ENCODE measurements at places on chromosomes 5 and 9. TPM values are rescaled to one million over a fixed set of nuclear protein-coding genes. Genes with fewer than 3 reads are reported as not detected.

GRCh38 chr9:107584944-107585343, 95.4 kb upstream of the KLF4 start:
- no peaks in the 10 kb centered on the region for H3K27me3 ChIP-seq
- no peak overlapping the region for H3K4me3 ChIP-seq
- no peak for DNase-seq
- H3K36me3 ChIP-seq, result no peaks in the 10 kb centered on the region

GRCh38 chr5:52748590-52748989, 39.1 kb upstream of the ITGA1 start:
- H3K27me3 ChIP-seq, result no peaks in the 10 kb centered on the region
- DNase-seq, result no peak
- peaks cover 12% of the 10 kb centered on the region for H3K4me1 ChIP-seq
- no peak overlapping the region for H3K4me3 ChIP-seq
- no peaks in the 10 kb centered on the region for H3K36me3 ChIP-seq
- H3K27ac ChIP-seq, result no peak overlapping the region

- no peak overlapping the region for H3K27ac ChIP-seq
- H3K36me3 ChIP-seq, result no peaks in the 10 kb centered on the region
- no peak overlapping the region for H3K4me3 ChIP-seq
- H3K27me3 ChIP-seq, result no peaks in the 10 kb centered on the region
- no peaks in the 10 kb centered on the region for H3K4me1 ChIP-seq
Observed at GRCh38 chr5:61969347-61969746, 336.7 kb upstream of the KIF2A start.

DNA sequence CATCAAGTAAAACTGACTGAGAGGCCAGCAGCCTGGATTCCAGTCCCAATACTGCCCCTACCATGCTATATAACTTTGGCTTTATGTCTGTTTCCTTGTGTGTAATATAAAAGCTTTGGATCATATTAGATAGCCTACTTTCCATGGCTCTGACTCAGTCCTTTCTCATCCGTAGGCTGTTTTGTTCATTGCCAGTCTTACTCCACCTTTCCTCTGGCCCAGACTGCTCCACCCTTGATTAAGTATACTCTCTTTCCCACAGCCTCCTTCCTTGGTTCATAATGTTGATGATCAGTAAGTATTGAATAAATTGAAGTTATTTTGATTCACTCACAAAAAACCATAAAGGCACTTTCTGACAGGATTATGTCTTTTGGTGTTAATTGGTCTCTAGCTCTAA, 1.5 kb upstream of the MRPS30 start:
- peaks cover 37% of the 10 kb centered on the region for H3K4me1 ChIP-seq
- H3K4me3 ChIP-seq, result no peak overlapping the region
- no peak overlapping the region for H3K27ac ChIP-seq
- DNase-seq, result no peak

DNA sequence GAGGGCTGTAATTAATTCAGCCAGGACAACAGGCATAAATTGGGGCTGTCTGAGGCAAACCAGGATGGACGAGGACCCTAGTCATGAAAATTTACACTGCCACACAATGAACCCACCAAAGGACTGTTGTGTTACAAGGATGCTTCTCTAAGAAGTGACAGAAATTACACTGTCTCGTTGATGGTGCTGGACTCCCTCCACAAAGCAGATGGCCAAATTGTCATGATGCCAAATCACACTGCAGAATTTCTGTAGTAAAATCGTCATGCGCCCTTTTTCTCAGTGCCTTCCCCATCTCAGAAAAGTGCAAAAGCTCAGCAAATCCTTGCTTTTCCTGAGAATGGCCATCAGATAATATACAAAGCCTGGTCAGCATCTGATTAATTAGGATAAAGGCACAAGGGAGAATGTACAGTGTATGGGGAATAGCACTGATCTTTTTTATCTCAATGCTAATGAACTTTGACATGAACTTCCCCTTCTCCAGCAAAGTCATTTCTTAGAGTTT, 545.8 kb downstream of the CSNK1G3 start:
- DNase-seq, result no peak
- H3K27me3 ChIP-seq, result no peaks in the 10 kb centered on the region
- no peaks in the 10 kb centered on the region for H3K36me3 ChIP-seq
- peak overlapping the region; percentile 22 for H3K4me3 ChIP-seq

The SHOC1 gene
- total RNA-seq, result not detected
